Stimulated activated CD8-positive, alpha-beta memory T cell treated with anti-CD3 and anti-CD28 coated beads, Interleukin-7, amount 100 ng/mL, for 24 hours (primary cell): ENCODE measurements at places on chromosomes 2 and 18.

- no peak for DNase-seq
Observed at GRCh38 chr2:25567406-25567805, 106.0 kb downstream of the DTNB start.

GRCh38 chr2:207055257-207055656 lies 110.5 kb downstream of the KLF7 start:
- DNase-seq, result no peak

DNA sequence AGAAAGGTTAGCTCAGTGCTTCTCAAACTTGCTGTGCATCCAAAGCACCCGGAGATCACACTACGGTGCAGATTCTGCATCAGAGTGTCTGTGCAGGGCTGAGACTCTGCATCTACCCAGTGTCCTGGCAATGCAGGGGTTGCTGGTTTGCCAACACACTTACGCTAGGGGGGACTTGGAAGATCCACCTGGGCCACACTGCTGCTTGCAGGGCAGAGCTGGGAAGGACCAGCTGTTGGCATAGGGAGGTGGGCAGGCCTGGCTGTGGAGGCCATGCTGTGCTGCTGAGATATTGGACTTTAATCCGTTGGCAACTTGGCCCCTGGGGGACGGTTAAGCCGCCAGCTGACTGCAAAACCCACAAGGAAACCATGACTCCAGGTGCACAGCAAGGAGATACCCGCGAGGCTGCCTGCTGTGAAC lies 397.6 kb upstream of the HS6ST1 start:
- no peak for DNase-seq

DNA sequence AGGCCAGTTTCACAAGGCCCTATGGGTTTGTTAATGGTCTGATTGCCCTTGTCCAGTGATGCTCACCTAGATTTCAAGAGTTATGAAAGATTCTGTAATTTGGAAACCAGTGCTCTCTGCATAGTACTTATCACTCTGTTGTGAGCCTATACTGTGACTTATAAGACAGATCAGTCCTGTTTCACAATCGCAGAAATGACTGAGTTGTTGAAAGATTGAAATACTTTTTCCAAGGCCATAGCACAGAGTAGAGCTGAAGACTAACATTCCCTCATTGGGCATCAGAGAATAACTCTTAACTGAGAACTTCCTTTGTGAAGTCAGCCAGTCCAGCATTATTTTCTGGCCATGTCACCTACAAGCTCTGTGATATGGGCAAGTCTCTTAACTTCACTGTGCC lies 44.0 kb downstream of the CCDC85A start:
- no peak for DNase-seq

DNA sequence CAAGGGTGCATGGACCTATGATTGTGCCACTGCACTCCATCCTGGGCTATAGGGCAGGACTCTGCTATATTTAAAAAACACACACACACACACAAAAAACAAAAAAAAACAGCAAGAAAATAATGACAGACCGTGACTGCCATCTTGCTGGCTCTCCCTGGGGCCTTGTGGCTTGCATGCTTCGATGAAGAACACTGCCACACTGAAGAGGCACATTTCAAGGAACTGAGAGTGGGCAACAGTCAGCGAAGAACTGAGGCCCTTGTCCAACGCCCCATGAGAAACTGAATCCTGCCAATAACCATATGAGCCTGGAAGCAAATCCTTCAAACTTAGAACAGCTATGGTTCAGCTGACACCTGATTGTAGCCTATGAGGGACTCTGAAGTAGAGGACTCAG lies 158.1 kb downstream of the CCBE1 start:
- DNase-seq, result no peak

- DNase-seq, result no peak
Observed at GRCh38 chr2:196200557-196200956, 29.2 kb upstream of the STK17B start.

GRCh38 chr2:99478632-99479031 lies 11.2 kb downstream of the REV1 start:
- DNase-seq, result no peak

GRCh38 chr18:48752478-48752877 lies 198.3 kb downstream of the SMAD7 start:
- no peak for DNase-seq

DNA sequence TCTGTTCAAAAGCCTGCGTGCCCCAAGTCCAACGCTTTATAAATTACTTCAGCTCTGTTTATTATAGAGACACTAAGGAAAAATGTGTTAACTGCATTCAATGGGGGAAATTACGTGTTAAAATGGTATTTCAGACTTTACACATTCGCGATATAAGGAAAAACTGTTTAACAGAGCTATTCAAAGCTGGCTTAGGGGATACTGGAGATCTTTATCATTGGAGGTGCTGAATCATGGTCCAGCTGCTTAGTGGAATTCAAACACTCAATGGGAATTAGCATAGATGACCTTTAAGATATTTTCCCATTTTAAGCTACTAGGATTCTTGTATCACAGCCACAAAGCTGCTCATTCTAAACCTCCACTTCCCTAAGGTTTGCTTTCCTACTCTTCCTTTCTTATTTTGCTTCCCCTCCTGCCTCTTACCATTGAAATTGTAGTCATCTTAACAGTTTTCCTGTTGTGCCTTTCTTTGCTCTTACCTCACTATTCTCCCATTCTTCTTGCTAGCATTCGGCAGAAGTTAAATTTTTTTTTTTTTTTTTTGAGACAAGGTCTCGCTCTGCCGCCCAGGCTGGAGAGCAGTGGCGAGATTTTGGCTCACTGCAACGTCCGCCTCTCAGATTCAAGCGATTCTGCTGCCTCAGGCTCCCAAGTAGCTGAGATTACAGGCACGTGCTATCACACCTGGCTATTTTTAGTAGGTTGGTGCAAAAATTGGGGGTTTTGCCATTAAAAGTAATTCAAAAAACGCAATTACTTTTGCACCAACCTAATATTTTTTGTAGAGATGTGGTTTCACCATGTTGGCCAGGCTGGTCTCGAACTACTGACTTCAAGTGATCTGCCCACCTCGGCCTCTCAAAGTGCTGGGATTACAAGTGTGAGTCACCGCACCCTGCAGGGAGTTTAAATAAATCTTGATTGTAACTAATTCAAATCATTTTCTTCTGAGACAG lies 6.5 kb downstream of the SULT6B1 start:
- no peak for DNase-seq

GRCh38 chr2:30695749-30696148 lies 111.5 kb downstream of the CAPN13 start:
- no peak for DNase-seq

GRCh38 chr2:206989311-206989710 lies 50.0 kb downstream of the CPO start:
- DNase-seq, result no peak

GRCh38 chr2:210445116-210445707 lies 31.3 kb downstream of the LANCL1 start:
- DNase-seq, result no peak

GRCh38 chr2:75464348-75464946 lies 96.3 kb downstream of the EVA1A start:
- no peak for DNase-seq

GRCh38 chr2:169082995-169083394 lies 13.6 kb downstream of the DHRS9 start:
- no peak for DNase-seq

DNA sequence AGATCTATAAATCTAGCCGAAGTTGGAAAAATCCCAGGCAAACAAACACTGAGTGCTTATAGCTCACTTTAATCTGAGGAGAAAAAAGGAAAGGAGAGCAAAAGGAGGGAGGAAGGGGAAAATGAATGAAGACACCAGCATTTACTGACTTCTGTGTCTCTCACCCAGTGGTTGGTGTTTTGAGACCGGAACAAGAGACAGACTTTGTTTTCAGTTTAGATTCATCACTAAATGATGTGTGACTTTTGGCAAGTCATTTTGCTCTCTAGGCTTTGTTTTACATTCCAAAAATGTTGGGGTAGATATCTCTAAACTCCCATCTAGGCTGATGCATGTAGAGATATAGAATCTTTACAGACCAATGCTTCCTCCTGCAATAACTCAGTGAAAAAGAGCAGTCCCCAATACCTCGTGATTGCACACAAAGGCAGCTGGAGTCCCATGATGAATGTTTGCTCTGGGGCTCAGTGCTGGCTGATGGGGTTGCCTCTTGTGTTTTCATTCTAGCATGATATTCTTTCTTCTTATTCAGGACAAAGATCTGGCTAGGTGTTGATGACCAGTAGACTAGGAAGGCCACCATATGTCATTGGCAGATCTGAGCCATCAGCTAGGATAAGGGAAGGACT lies 51.4 kb downstream of the TRIB2 start:
- DNase-seq, result no peak

DNA sequence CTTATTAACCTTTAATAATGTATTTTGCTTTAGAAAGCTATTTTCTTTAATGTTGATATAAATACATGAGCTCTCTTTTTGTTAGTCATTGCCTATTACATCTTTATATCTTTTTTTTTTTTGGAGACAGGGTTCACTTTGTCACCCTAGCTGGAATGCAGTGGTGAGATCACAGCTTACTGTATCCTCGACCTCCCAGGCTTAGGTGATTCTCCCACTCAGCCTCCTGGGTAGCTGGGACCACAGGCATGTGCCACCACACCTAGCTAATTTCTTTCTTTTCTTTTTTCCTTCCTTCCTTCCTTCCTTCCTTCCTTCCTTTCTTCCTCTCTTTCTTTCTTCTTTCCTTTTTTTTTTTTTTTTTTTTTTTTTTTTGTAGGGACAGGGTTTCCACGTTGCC lies 15.4 kb downstream of the NAB1 start:
- DNase-seq, result no peak

DNA sequence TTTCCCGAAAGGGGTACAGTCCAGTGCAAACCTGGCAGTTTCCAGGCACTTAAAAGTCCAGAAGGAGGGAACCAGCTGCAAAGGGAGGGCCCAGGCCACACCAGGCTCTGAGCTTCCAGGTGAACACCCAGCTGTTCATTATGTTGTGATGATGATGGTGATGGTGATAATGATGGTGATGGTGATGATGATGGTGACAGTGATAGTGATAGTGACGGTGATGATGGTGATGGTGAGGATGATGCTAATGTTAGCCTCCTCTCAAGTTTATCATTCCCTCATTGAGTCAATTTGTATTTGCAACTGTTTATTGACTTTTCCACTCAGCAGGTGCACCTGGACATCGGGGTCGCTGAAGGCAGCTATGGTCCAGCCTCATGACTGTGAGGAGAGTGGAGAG lies 199.4 kb upstream of the ID2 start:
- no peak for DNase-seq

- DNase-seq, result no peak
Observed at GRCh38 chr2:133557614-133558013, 10.6 kb downstream of the NCKAP5 start.

- DNase-seq, result no peak
Observed at GRCh38 chr2:237904831-237905599, 45.6 kb downstream of the RAMP1 start.

GRCh38 chr2:71822463-71822862 lies 325.2 kb downstream of the CYP26B1 start:
- DNase-seq, result no peak

GRCh38 chr18:26741048-26741447 lies 124.5 kb downstream of the AQP4 start:
- DNase-seq, result no peak

- no peak for DNase-seq
Observed at GRCh38 chr2:53314718-53315117, 452.9 kb upstream of the CHAC2 start.

DNA sequence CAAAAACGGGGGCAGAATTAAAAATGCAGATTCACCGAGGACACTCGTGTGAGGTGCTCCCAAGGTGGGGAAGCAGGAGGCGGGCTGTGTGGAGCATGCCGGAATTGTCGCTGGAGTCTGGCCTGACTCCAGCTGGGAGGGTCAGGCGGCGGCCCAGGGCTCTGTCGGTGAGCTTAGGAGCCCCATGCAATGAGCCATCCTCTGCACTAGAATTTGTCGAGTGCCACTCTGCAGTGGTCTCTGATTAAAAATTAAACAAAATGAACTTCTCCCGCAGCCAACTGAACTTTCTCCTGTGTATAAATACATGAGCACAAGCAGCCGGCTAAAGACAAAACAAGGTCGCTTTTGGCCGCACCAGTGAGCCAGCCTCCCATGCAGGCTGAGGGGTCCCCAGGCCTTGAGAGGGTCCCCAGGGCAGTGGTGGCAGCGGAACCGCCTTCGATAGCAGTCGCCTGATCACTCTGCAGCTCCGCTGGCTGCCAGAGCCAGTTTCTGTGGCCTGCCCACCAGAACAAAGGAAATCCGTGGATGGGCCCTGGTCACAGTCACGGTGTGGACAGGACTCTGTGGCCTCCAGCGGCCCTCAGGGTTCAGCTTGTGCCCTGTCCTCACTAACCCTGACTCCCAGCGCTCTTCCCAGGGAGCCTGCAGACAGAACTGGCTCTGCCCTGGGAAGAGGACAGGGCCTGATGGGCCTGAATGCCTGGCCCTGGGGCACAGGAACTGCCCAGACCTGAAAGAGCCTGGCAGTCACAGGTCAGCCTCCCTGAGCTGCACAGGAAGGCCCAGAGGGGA lies 201.3 kb downstream of the EIPR1 start:
- no peak for DNase-seq

GRCh38 chr2:231720292-231720986 lies 12.1 kb downstream of the PTMA start:
- no peak for DNase-seq

- no peak for DNase-seq
Observed at GRCh38 chr2:150166313-150167051, 321.0 kb downstream of the RND3 start.

DNA sequence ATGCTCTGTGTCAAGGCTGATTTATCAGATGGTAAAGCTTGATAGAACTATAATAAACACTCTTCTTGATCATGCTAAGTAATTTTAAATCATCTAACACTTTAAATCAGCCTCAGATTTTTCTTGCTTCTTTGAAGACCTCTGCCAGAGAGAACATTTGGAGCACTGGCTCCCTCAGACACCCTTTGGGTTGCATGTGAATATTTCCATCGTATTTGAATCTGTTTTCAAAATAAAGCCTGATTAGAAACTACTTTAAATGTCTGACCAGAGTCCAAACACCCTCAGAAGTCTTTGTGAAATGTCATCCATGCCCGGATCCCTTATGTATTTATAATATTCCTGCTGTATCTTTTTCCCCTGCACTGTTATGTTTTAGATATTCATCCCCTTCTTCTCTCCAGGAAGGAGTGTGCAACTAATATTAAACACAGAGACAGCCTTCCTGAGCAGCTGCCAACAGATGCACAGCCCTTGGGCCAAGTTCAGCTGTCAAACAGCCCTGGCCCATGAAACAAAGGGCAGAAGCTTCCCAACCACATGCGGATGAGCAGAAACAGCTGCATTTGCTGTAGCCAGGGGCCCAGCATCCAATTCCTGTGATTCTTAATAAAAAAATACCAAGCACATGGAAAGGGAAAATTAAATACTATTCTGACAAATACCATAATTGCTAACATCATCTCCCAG lies 46.5 kb downstream of the DPP10 start:
- no peak for DNase-seq
